ENCODE measurements at places on chromosomes 13 and 19. TPM values are rescaled to one million over a fixed set of nuclear protein-coding genes. Genes with fewer than 3 reads are reported as not detected.

DNA sequence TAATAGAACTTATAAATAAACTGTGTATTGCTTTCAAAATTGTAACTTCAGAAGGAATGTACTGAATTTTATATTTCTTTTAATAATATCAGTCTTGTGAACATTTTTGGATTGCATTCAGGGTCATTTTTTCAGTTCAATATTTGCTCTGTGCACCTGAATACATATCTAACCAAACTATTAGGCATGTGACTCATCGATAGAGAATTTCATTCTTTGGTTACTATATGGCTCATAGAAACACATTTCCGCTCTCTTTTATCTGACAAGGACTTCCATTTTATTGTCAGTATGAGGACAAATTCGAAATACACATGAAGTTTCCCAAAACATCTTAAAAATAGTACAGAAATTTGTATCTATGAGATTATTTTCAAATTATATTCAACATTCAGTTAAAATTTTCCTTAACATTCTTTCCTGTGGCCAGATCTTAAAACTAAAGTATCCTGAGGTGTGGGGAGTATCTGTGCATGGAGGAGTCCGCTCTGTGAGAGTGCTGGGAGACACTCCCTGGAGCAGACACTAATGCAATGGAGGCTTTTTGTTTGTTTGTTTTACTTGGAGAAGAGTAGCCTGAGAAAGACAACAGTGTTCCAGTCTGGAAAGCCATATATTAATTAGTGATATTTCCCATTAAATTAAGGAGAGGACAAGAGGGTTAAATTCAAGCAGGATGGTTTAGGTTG is 483.6 kb downstream of the PCDH20 start:
- no peak for DNase-seq
- no peaks in the 10 kb centered on the region for H3K36me3 ChIP-seq
- no peak overlapping the region for H3K4me3 ChIP-seq
- H3K4me1 ChIP-seq, result no peaks in the 10 kb centered on the region

- no peaks in the 10 kb centered on the region for H3K27me3 ChIP-seq
- DNase-seq, result peak; percentile 15
- H3K4me3 ChIP-seq, result no peak overlapping the region
- no peak overlapping the region for H3K27ac ChIP-seq
These were observed 21.5 kb upstream of the MEDAG start for GRCh38 chr13:30884543-30884942.

DNA sequence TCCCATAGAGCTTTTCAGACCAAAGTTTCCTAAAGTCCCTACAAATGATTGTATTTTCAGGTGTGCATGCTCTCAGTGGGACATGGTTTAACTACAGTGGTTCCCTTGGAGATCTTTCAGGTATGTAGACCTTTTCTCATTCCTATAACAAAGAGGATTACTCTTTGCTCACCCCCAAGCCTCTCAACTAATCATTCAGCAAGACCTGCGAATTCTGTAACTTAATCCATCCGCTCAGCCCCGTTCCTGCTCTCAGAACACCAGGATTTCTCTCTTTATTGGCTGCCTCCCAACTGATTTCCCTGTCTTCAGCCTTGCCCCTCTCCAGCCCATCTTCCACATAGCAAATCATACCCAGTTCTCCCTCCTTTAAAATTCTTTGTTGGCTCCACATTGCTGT is 253.6 kb downstream of the MTUS2 start:
- DNase-seq, result no peak
- H3K4me3 ChIP-seq, result no peak overlapping the region
- no peaks in the 10 kb centered on the region for H3K36me3 ChIP-seq
- no peaks in the 10 kb centered on the region for H3K4me1 ChIP-seq
- no peak overlapping the region for H3K27ac ChIP-seq

- peaks cover 26% of the 10 kb centered on the region for H3K36me3 ChIP-seq
- DNase-seq, result no peak
- H3K4me3 ChIP-seq, result no peak overlapping the region
- H3K27me3 ChIP-seq, result no peaks in the 10 kb centered on the region
- H3K4me1 ChIP-seq, result no peaks in the 10 kb centered on the region
- no peak overlapping the region for H3K27ac ChIP-seq
These were observed 15.8 kb downstream of the GPR180 start for GRCh38 chr13:94617389-94618000.

DNA sequence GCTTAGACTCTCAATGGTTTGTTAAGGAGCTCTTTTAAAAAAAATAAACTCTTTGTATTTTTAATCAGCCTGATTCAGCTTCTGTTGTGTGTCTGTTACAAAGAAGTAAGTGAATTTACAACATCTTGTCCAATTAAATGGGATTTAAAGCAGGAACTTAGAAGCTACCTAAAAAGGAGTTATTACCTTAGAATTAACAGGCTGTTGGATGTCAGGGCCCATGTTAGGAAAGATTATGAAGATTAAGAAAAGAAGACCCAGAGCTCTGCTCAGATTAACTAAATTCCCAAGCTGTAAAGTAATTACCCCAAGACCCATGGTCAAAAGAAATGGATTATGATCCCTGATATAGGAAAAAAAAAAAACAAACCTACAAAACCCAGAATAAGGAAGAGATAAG is 44.1 kb upstream of the ZNF780A start:
- no peaks in the 10 kb centered on the region for H3K36me3 ChIP-seq
- no peak overlapping the region for H3K4me3 ChIP-seq
- no peak for DNase-seq
- H3K27me3 ChIP-seq, result peaks cover 51% of the 10 kb centered on the region

DNA sequence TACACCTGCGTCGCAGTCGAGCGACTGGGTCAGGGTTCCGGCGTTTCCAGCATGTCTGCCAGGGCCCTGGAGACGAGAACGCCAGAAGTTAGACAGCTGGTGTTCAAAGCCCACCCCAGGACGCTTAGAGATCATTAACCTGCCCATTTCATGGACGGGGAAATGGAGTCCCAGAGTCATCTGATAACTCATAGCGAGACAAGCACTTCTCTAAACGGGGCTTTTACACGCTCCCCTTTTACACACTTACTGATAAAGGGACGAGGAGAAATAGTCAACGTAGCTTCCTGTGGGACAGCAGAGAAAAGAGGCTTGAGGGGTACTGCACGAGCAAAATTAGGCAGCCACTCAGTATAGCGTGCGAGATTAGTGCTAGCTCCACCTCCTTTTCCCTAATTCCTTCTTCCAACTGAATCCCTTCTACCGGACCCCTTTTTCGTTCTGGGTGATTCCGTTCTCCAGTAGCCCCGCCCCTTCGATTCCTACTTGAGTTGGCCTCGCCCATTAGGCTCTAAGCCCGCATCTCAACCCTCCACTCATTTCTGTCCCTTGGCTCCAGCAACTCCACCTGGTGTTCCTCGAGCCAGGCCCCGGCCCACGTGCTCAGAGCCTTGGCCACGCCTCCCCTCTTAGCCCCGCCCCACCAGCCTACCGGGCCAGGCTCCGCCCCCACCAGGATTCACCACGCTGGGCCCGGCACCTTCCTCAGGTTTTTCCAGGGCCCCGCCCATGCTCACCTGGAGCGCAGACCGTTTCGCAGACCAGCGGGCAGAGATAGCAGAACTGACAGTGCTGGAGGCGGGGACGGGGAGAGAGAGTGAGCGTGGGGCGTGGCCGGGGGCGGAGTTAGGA is 3.7 kb downstream of the HRC start:
- H3K36me3 ChIP-seq, result no peaks in the 10 kb centered on the region
- no peak for DNase-seq
- H3K4me1 ChIP-seq, result peaks cover 14% of the 10 kb centered on the region
- peaks cover 2% of the 10 kb centered on the region for H3K27me3 ChIP-seq

GRCh38 chr19:41911889-41912731 is 16.1 kb downstream of the ERFL start:
- H3K4me3 ChIP-seq, result no peak overlapping the region
- peaks cover 2% of the 10 kb centered on the region for H3K36me3 ChIP-seq
- no peak for DNase-seq
- H3K27me3 ChIP-seq, result peaks cover 35% of the 10 kb centered on the region
- no peaks in the 10 kb centered on the region for H3K4me1 ChIP-seq
- no peak overlapping the region for H3K27ac ChIP-seq

GRCh38 chr19:35122687-35123551 is 7.3 kb downstream of the FXYD3 start:
- no peak for DNase-seq
- H3K36me3 ChIP-seq, result no peaks in the 10 kb centered on the region
- no peak overlapping the region for H3K4me3 ChIP-seq
- H3K27me3 ChIP-seq, result peaks cover 15% of the 10 kb centered on the region

- H3K27ac ChIP-seq, result no peak overlapping the region
- no peak overlapping the region for H3K4me3 ChIP-seq
- peaks cover 21% of the 10 kb centered on the region for H3K4me1 ChIP-seq
- peaks cover 50% of the 10 kb centered on the region for H3K36me3 ChIP-seq
These were observed 9.4 kb downstream of the ARGLU1 start for GRCh38 chr13:106558527-106558926.

DNA sequence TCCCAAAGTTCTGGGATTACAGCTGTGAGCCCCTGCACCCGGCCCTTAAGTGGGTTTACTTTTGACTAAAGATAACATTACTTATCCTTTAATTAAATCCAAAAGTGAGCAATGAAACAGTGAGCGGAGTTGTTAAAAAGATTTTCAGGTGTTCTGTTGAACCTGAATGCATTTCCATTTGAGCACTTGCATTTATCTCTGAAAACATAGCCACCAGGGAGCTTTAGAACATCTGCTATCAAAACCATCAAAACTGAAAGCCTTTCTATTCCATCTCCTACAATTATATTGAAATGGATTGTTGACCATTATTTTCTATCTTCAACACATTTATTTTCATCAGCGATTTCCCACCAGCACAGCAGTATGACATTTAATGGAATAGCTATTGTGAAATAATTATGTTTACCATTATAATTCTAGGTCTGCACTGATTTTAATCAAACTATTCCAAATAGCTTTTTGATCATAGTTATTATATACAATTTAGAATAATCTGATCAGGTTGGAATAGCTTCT is 269.0 kb downstream of the FGF14 start:
- no peaks in the 10 kb centered on the region for H3K4me1 ChIP-seq
- DNase-seq, result no peak
- H3K4me3 ChIP-seq, result no peak overlapping the region
- H3K36me3 ChIP-seq, result no peaks in the 10 kb centered on the region

DNA sequence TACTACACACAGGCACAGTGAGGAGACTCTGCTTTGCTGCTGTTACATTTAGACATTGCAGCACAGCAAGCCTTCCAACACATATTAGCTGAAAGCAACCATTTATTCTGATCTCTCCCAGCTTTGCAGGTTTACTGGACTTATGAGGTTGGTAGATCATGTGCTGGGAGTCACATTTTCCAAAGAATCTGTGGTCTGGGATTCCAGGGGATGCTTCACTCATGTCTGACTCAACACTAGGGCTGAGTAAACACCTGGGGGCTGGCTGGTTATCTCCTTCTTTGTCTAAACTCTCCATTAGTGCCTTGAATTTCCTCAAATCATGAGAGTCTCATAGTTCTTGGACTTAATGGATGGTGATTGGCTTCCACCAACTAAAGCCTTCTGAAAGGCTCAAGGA is 5.4 kb upstream of the LGALS13 start:
- no peak overlapping the region for H3K27ac ChIP-seq
- no peaks in the 10 kb centered on the region for H3K4me1 ChIP-seq
- H3K36me3 ChIP-seq, result no peaks in the 10 kb centered on the region
- H3K4me3 ChIP-seq, result no peak overlapping the region
- H3K27me3 ChIP-seq, result no peaks in the 10 kb centered on the region
- DNase-seq, result no peak

DNA sequence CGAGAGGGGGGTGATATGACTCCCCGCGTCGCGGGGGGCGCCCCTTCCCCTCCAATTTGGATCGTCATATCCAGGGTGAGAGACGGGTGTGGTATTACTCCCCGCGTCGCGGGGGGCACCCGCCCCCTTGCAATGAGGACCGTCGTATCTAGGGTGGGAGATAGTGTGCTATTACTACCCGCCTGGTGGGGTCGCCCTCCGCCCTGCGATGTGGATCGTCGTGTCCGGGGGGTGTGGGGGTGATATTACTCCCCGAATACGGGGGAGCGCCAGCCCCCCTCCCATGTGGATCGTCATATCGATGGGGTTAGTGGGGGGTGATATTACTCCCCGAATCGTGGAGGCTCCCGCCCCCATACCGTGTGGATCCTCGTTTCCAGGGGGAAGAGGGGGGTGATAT is 29.2 kb upstream of the RGCC start:
- no peak overlapping the region for H3K27ac ChIP-seq
- no peaks in the 10 kb centered on the region for H3K4me1 ChIP-seq
- DNase-seq, result peak; percentile 79
- H3K4me3 ChIP-seq, result no peak overlapping the region

- H3K36me3 ChIP-seq, result peaks cover 5% of the 10 kb centered on the region
- no peak for DNase-seq
- no peaks in the 10 kb centered on the region for H3K4me1 ChIP-seq
- no peak overlapping the region for H3K4me3 ChIP-seq
- no peaks in the 10 kb centered on the region for H3K27me3 ChIP-seq
- no peak overlapping the region for H3K27ac ChIP-seq
These were observed 41.5 kb downstream of the ZNF682 start for GRCh38 chr19:19997656-19998268.

- DNase-seq, result no peak
- H3K4me3 ChIP-seq, result peak overlapping the region; percentile 73
- no peaks in the 10 kb centered on the region for H3K27me3 ChIP-seq
- H3K27ac ChIP-seq, result peak overlapping the region; percentile 60
- H3K36me3 ChIP-seq, result peaks cover 4% of the 10 kb centered on the region
These were observed 63.9 kb upstream of the STARD13 start for GRCh38 chr13:33349288-33349985.

GRCh38 chr19:45999653-46000121 is 4.4 kb downstream of the CCDC61 start:
- H3K36me3 ChIP-seq, result peaks cover 1% of the 10 kb centered on the region
- H3K27ac ChIP-seq, result no peak overlapping the region
- no peak overlapping the region for H3K4me3 ChIP-seq
- H3K4me1 ChIP-seq, result peaks cover 24% of the 10 kb centered on the region
- no peak for DNase-seq
- H3K27me3 ChIP-seq, result peaks cover 9% of the 10 kb centered on the region

GRCh38 chr13:112855859-112856258 is 113.2 kb upstream of the MCF2L start:
- no peak overlapping the region for H3K27ac ChIP-seq
- H3K27me3 ChIP-seq, result no peaks in the 10 kb centered on the region
- H3K4me1 ChIP-seq, result peaks cover 5% of the 10 kb centered on the region
- H3K4me3 ChIP-seq, result no peak overlapping the region
- no peak for DNase-seq

Gene CACTIN
- 24.7 TPM for total RNA-seq

Gene LRFN3
- total RNA-seq, result 24.3 TPM

Gene FOXO1
- 10.0 TPM for total RNA-seq

Gene FCGBP
- 0.21 TPM for total RNA-seq

Gene KIRREL2
- total RNA-seq, result not detected

Gene PSG7
- total RNA-seq, result not detected

Gene EVI5L
- total RNA-seq, result 27.6 TPM

Gene CDK8
- total RNA-seq, result 14.1 TPM

Gene PSG1
- not detected for total RNA-seq

Gene RNF225
- not detected for total RNA-seq

All from osteocyte (in vitro differentiated cells).